OCI-LY7 (cell line): ENCODE measurements at places on chromosomes 4 and X.

GRCh38 chrX:134990475-134990800 is 353 bp upstream of the SMIM10 start:
- no peak for DNase-seq

DNA sequence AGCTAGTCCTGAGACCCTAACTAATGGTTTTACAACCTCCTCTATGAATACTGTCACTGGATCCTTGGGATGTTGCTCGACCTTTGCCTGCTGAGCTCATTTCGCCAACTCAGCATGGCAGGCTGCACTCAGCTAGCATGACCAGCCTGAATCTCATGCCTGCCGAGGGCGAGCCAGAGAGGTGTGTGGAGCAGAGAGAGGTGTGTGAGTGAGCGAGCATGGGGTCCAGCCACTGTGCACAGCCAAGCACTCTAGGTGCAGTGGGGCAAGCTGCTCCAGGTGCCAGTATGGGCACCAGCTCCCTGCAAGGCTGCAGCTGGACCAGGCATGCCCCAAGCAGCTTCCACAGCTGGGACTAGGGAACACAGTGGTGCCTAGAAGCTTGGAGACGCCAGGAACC is 410.9 kb downstream of the PCDH10 start:
- DNase-seq = no peak

- DNase-seq = no peak
Observed at GRCh38 chr4:141473026-141473540, 163.3 kb upstream of the IL15 start.

- peak; percentile 5 for DNase-seq
Observed at GRCh38 chrX:140664939-140665338, 44.6 kb upstream of the LINC00632 start.

DNA sequence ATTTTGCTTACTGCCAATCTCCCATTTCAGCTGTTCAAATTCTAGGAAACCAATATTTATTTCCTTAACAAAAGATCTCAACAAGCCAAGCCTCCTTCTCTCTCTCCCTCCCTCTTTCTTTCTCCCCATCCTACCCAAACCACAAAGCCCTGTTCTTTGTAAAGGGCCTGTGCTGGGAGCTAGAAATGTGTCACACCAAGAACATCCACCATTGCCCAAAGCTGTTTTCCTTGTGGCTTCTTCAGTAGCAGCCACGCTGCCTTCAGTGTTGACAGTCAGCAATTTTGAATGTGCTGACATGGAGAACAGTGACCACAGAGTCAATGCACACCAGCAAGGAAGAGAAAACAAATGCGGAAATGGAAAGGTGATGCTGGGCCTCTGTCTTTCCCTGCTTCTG is 203.0 kb downstream of the MAML3 start:
- DNase-seq = no peak

DNA sequence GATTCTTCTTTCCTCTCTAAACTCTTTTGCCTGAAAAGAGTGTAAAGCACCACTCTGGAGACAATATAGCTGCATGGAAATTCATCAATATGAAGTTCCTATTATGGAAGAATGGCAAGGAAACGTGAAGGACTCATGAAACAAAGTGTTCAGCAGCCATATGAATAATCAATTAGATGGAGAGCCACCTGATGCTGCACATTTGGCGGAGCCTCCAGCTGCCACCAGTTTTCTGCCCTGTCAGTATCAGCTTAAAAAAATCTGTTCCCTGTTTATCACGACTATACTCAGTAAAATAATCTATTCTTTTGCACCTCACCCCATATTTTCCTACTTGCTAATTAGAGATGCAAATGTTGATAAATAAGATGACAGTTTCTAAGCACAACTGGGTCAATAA is 276.0 kb downstream of the UNC5C start:
- DNase-seq = no peak

DNA sequence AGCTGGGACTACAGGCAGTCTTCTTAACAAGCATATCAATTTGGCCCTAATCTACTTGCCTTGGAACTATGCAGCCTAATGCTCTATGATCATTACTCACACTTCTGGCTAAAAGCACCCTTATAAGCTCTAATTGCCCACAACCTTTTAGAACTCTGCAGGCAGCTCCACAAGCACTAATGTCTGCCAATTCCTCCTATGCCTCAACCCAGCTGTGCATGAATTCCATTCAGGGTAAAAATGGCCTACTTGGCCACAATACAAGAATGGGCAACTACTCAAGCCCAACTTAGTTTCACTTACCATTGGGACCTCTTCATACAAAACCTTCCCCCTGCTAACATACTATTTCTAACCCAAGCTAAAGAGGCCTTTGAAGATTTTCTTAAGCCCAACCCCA is 51.7 kb downstream of the ZNF718 start:
- DNase-seq = no peak

DNA sequence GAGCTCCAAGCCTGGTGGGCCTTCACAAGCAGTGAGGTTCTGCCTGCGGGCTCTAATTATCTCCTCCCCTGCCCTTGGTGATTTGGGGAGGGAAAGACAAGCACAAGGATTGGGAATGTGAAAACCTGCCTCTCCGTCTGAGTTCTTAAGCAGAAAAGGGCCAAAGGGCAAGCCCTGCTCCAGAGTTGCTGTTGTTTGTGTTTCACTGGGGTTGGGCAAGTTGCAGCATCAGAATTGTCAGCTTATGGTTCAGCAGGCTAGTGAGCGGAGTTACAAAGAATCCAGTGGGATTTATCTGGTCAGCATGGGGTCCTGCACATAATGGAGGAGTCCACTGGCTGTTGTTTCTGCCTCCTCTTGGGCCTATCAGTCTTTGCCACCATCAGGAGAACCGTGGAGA is 60.5 kb downstream of the NHS start:
- no peak for DNase-seq

DNA sequence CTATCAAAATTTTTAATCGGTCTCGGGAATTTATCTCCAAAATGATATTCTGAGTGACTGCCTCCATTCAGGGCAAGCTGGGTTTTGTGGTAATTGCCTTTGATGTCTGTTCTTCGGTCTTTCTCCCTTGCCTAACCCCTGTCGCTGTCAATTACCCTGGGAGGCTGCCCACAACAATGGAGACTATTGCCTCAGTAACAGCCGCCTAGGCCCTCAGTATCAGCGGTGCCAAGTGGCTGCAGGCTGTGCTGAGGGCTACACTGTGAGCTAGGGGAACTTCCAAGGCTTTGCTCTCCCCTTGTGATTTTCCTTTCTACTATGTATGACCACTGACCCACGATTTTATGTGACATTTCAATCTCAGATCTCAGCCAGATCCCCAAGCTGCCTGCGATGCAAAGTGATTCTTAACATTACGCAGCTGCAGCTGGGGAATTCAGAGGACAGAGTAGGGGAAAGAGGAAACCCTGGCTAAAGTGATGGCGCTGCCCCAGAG is 36.3 kb upstream of the REST start:
- no peak for DNase-seq

GRCh38 chr4:72494156-72494555 is 74.9 kb downstream of the ADAMTS3 start:
- no peak for DNase-seq

- DNase-seq = no peak
Observed at GRCh38 chr4:75172551-75172950, 239.6 kb downstream of the PARM1 start.

- no peak for DNase-seq
Observed at GRCh38 chrX:42515939-42516338, 262.0 kb downstream of the PPP1R2C start.

GRCh38 chr4:112075129-112075753 is 70.0 kb upstream of the FAM241A start:
- DNase-seq = peak; percentile 68

DNA sequence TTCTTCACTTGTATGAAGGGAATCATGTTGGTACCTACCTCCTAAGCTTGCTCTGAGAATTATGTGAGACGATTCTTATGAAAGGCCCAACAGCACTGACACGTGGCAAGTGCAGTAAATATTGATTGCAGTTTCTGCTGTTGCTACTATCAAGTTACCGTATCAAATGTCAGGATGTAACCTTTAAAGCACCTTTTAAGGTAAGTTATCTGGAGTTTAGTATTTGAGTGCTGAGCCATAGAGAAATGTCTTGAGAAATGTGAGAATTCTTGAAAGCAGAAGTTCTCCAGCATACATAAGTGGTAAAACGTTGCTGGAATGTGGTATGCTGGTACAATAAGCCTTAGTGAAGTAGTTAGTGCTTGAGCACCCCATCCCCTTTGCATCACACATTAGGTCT is 90.4 kb downstream of the PHOX2B start:
- no peak for DNase-seq

DNA sequence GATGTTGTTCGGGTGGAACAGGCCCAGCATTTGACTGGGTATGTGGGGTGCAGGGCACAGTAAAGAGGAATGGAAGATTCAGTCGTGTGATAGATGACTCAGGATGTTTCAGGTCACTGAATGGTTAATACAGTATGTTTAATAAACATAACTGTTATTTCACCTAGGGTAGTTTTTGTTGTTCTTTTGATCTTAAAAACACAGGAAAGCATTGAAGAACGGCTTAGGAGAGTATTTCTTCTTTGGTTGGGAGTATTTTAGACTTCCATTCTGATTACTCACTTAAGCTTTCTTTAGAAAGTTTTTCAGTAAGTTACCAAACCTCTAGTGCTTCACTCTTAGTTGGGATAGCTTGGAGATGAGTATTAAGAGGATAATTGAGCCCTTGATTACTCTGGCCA is 62.3 kb downstream of the STAG2 start:
- no peak for DNase-seq

DNA sequence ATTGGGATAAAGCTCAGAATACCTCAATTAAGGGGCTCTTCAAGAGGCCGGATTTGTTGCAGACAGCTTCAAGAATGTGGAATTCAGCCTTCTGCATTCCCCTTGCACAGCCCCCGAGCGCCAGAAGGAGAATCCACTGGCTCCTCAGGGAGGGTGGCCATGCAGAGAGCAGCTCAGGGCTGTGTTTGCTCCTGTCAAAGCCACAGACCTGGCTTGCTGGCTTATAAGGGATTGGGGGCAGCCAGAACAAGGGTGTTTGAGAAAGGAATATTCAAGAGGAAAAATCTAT is 36.8 kb downstream of the ING2 start:
- DNase-seq = no peak

DNA sequence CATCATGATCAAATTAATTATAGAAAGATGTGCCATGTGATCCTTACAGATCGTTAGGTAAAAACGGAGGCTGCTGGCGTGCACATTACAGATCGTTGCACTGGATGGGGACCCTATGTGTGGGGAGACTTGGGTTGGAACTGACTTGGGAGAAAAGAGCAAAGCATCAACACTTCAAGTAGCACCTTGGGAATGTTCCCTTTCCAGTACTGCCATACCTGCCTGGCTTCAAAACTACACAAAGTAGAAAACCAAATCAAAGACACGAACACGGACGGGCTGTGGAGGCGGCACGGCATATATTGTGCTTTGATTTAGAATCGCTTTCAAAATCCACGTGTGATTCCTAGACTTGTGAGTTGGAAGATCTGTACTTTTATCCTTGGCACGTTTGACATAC is 898 bp downstream of the CMC4 start:
- peak; percentile 8 for DNase-seq

DNA sequence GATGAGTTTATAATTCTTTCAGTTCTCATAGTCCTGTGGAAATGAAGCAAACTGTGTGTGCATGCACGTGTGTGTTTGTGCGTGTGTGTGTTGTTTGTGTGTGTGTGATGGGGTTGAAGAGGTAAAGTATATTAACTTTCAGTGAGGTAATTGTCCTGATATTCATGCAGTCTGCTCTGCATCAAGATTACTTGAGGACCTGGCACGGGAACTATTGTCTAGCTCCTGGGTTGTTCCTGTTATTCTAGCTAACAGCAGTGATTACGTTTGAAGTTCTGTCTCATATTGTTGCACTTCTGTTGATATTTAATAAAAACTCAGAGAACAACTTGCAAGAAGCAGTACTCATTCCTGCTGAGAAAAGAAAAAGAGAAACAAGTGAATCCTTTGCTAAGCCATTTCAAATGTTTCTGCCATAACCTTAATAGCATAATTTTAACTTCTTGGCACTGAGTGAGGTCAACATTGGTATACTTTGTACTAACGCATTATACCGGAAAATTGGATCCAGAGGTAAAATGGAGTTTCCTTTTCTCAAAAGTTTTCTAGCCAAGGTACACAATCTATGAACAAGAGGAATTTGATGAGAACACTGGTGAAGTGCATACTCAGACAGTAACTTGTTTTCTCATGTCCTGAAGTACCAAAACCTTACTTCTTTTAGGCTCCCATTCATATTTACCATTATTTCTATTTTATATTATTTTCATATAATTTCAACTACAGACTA is 113.2 kb downstream of the SPCS3 start:
- no peak for DNase-seq

DNA sequence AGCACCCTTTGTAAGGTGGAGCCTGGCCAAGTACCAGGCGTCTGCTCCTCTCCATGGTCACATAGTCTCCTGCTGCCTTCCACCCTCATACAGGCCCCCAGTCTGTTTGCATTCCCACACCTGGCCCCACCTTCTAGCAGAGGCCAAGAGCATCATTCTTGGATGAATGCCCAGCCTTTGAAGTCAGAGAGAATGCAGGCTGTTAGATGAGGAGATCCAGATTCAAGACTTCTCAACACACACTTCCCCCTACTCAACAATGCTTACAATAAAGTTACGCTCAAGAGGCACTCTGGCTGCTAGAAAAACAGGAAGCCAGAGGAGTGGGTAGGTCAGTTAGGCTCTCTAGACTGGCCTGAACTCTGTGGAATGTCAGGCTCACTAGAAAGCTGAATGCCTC is 43.3 kb downstream of the SHROOM4 start:
- no peak for DNase-seq

DNA sequence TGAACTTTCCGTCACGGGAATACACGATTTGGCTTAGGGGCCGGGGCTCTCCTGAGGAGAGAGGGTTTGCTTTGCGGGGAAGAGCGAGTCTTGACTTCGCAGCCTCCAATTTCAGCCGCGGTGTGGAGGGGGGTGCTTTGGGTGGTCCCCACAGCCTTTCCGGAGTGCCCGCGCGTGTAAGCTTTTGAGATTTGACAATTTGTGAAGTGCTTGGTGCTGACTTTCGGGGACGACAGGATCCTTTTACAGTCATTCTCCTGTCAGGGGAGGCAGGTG is 355 bp downstream of the SCML1 start:
- DNase-seq = no peak

DNA sequence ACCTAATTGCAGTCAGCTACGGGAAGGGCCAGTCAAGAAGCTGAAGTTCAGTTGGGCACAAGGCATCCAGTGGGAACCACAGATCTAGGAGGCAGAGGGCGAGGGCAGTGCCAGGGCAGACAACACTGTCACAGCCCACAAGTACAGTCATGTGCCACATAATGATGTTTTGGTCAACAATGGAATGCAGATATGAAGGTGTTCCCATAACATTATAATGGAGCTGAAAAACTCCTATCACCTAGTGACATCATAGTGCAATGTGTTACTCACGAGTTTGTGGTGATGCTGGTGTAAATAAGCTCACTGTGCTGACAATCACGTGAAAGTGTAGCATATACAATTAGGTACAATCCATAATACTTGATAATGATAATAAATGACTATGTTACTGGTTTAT is 4.5 kb upstream of the TMEM255A start:
- DNase-seq = no peak

- DNase-seq = no peak
Observed at GRCh38 chr4:36747277-36748129, 466.1 kb downstream of the DTHD1 start.
